ENCODE measurements at places on chromosomes 5 and 9.

DNA sequence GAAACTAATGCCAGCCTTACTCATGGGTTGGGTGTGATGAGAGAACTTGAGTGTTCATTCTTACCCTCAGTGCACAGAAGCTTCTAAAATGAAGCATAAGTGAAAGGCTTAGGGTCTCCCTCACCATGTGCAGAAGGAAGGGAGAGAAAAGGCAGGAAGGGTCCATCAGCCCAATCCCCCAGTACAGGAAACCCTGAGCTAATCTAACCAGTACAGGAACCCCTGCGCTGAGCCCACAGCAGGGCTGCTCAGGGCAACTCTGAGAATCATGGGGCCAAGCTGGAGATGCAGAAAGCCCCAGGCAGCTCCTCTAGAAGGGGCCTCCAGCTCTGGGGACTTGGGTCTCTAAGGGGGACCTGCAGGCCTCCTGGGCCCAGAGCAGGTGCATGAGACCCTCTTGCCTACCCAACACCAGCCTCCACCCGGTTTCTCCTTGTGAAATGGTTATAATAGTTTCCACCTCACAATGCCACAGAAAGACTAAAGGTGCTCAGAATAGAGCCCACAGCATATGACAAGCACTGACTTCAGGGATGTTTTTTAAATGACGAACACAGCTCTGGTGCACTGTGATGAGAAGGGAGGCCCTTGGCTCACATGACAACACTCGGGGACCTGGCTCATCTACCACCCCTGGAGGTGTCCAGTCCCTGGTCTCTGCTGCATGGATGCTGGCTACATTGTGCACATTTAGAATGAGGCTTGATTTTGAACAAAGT lies 190.1 kb downstream of the ACTL7B start:
- no peak for DNase-seq

DNA sequence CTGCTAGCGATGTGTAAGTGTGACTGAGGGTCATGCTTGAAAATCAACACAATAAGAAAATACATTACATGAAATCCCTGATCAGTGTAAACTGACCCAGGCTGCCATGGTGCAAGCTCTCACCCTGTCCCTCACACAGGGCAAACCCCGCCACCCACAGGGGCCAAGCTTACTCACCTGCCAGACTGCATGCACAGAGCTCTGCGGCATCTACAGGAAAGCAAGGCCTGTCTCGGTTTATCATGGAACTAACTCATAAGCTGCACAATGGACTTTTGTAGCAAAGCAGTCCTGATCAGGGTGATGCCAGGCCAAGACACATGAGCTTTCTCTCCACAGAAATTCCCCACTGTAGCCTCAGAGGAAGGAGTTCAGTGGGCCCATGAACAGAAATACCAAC lies 9.7 kb downstream of the IPPK start:
- no peak for DNase-seq

DNA sequence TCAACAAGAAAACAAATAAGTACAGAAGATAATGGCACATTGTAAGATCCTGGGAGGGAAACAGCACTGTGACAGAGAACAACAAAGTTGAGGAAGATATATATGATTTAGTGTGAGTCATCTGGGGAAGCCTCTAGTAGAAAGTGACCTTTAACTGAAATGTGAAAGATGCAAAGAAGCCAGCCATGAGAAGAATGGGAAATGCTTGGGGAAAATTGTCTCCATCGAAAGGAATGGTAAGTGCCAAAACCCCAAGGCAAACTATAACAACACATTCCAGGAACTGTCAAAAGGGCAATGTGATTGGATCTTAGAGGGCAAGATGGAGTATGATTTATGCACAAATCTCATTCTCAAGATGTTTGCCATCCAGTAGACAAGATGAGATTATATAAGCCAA lies 537.8 kb upstream of the BRINP1 start:
- no peak for DNase-seq

DNA sequence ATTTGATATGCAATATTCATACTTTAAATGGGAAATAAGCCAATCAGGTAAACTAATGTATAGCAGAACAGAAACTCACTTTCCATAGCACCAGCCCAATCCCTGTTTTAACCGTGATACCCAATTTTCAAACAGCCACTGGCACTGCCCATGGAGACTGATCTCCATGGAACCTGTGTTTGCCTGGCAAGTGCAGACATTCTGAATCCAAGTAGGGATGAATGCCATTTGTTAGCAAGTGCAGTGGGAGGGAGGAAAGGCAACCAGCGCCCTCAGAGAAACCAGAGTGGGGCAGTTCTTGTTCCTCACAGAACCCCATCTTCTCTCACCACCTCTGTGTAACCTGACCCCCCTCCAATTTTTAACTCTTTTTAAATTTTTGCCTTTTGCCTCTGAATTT lies 229.1 kb downstream of the CTNND2 start:
- no peak for DNase-seq

DNA sequence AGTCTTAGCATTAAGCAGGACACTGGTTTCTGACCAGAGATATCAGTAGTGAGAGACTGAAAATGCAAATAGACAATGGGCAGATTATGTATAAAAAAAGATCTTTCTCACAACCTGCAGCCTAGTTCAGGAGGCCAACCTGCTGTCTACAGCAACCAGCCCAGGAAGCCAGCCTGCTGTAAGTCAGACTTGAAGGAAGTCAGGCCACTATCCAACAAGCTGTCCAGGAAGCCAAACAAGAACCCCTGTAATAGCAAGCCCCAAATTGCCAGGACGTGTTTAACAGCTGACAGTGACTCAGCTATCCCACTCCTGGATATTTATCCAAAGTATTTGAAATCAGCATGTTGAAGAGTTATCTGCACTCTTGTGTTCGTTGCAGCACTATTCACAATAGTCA lies 121.8 kb upstream of the SPIN1 start:
- DNase-seq = no peak

DNA sequence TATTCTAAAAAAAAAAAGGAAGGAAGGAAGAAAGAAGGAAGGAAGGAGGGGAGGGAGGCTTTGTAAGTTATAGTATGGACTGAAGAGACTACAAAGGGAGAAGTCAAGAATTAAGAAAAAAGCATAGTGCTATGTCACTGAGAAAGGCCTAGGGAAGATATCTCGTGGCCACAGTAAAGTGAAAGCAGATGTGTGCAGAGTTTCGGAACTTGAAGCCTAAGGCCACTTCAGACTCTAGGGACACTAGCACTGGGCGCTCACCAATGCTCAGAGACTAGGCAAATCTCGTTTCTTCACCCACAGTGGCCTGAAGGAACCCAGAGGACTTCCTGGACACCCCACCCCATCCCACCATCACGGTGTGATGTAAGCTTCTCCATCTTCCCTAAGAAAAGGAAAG lies 181.4 kb upstream of the TRPM3 start:
- DNase-seq = no peak

- DNase-seq = no peak
Observed at GRCh38 chr5:108801776-108802175, 54.1 kb downstream of the FER start.

- DNase-seq = no peak
Observed at GRCh38 chr5:72248410-72248981, 71.5 kb downstream of the MRPS27 start.

DNA sequence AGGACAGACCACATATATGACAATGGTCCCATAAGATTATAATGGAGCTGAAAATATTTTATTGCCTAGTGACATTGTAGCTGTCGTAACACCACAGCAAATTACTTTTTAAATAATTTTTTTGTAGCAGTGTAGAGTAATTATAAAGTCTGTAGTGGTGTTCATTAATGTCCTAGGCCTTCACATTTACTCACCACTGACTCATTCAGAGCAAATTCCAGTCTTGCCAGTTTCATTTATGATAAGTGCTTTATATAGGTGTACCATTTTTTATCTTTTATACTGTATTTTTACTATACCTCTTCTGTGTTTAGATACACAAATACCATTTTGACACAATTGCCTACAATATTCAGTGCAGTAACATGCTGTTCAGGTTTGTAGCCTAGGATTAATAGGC lies 67.6 kb downstream of the TLE4 start:
- no peak for DNase-seq

DNA sequence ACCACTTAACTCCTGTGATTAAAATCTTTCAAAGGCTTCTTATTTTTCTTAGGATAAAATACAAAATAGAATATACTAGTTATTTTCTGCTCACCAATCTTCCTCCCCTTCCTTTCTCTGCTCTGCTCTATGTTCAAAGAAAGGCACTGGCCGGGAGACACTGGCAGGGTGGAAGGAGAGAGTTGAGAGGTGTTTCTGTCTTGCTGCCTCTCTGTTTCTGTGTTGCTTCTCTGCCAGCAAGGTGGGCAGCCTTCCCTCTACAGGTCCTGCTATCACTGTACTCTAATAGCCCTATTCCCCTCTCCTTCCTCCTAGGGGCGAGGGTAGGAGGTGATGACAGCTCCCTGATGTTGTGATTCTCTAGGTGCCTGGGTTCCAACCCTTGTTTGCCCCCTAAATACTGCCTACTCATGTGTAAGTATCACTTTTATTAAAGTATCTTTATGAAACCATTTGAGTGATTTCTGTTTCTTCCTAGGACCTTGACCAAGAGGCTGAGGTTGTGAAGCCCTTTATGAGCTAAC lies 515.1 kb downstream of the TLE4 start:
- DNase-seq = no peak

DNA sequence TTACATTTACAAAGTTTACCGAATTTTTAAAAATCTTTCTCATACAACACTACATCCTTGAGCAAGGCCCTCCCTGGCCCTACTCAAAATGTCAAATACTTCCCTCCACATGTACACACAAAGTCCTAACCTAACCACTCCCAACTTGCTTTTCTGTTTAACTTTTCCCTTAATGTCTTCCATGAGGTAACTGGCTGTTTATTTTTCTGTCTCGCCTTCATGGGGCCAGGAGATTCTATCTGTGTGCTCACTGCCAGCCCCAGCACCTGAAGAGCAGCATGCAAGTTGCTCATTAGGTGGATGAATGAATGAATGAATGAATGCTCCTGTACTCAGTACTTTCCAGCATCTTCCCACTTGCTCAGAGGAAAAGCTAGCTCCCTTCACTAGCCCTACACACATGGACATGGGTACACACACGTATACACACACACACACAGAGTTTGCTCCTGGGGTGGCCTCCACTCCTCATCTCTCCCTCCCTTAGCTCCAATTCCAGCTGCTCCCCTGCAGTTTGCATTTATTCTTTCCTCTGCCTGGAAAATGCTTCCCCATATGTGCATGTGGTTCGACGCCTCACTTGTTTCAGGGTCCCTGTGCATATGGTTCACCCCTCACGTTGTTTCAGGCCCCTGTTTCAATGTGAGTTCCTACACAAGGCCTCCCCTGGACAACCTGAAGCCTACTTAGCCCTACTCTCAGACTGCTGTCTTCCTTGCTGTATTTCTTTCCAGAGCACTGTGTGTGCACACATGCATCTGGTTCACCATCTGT lies 165.2 kb downstream of the ROR2 start:
- no peak for DNase-seq

DNA sequence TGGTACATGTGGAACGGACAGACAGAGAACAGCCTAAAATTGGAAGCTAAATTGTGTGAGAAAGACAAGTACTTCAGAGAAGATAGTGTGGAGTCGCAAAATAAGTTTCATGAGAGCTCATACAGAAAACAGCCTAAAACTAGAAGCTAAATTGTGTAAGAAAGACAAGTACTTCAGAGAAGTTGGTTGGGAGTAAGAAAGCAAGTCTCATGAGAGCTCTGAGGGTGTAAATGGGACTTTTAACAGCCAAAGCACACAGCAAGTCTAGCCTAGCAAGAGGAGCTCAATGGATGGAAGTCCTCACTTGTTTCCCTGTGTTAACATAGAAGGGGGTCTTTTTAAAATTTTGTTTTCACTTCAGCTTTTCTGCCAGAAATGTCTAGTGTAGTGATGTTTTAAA lies 93.1 kb downstream of the STK32A start:
- no peak for DNase-seq

DNA sequence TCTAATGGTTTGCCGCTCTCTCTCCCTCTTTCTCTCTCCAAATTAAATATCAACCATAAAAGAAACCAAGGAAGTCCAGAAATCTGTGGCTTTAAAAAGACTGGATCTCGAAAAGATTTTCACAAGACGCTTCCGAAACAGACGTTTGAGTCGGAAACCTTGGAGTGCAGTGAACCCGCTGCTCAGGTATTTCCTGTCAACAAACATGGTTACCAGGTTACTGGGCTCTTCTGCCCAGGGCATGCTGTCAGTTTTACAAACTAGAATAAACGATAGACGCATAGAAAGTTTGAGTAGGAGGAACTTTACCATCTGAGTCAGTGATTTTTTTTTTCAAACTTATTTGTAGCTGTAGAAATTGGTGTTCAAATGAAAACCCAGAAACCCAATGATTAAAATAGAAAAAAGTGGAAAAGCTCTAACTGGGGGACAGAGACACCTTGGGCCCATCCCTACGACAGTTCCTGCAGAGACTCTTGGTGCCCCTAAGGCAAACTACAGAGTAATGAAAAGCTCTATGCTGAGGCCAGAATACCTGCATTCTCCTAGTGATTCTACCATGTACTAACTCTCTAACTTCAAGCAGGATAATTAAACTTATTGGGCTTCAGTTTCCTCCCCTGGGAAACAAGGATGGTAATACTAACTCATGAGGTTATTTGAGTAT lies 90.0 kb downstream of the DOCK8 start:
- DNase-seq = peak; percentile 30

DNA sequence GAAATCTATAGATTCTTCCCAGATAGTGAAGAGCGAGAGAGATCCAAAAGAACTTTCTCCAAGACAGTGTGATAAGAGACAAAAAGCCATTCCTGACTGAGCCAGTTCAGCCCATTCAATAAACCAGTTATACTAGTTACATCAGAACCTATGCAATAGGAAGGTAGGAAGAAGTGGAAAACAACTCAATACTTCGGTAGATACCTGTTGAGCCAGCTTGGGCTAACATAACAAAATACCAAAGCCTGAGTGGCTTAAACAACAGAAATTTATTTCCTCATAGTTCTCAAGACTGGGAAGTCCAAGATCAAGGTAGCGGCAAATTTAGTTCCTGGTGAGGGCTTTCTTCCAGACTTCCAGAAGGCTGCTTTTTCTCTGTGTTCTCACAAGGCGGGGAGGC lies 214.5 kb upstream of the GRAMD2B start:
- DNase-seq = no peak

DNA sequence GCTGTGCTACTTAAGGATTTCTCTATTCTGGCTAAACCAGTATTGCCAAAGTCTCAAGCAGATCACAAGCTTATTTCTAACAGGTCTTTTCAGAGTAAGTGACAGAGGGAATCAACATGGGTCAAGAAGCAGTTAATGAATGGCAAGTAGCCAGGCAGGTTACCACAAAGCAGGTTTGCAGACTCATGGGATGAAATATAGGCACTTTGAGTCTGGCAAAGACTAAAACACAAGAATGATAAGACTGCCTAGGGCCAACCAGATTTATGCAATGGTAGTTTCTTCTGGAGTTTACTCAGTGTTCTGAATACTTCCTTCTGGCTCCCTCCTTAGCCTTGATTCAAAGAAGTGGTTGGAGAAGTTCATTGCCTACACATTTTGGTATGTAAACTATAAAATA lies 3.6 kb downstream of the HMGCS1 start:
- DNase-seq = no peak

DNA sequence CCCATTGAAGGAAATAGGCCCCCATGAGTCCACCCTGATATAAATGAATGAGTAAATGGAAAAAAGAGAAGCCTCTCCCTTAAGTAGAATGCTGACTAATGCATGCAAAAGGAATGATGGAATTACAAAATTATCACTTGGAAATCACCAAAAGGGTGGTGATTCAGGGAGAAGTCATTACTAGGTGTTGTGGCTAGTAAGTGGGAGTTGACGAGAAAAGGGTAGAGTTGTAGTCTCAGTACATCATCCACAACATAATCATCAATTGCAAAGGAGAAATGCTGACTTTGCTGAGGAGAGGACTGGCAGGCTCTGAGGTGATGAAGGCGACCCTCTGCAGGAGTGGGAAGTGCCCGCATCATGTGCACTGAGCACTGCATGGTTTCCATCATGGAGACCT lies 201.5 kb upstream of the S1PR3 start:
- no peak for DNase-seq

Data from NCI-H1417 (cell line).